ENCODE measurements at places on chromosomes 16 and 17. TPM values are rescaled to one million over a fixed set of nuclear protein-coding genes. Genes with fewer than 3 reads are reported as not detected.

- no peak for DNase-seq
These were observed 13.4 kb downstream of the FBF1 start for GRCh38 chr17:75927286-75927922.

- DNase-seq: no peak
These were observed 29.0 kb upstream of the CLEC18B start for GRCh38 chr16:74450236-74450635.

DNA sequence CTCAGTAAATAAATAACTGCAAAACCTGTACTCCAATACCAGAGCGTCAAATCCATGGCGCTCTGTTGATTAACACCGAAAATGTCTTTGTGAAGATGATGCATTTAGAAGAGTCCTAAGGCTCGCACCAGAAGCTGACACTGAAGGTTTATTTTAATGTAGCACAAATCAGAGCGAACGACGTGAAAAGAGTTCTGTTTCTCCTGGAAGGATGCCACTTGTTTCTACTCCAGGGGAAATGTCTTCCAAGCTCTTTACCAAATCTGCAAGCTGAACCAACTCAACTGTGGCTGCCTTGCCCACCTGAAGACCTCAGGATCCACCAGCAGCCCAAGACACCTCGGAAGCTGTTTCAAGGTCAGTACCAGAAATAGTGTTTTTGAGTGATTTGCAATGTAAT lies 194.4 kb upstream of the MAF start:
- no peak for DNase-seq

- no peak for DNase-seq
These were observed 5.8 kb upstream of the NOL11 start for GRCh38 chr17:67711916-67712315.

DNA sequence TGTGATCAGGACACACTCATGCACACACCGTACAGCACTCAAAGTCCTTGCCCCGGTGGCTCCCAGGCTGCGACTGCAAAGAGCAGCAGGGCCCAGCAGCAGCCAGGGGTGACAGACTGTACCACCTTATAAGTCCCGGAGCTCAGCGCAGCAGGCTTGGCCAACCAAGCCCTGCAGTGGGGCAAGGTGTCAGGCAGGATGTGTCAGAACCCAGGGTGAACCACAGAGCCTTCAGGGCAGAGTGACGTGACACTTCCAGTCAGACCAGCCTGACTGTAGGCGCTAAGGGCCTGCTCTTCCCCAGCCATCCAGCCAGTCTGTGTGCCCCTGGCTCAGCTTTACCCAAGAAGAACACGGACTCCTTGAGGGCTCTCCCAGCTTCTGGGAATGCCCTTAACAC lies 204.1 kb downstream of the COPRS start:
- DNase-seq: no peak

- DNase-seq: no peak
These were observed 13.1 kb downstream of the MYH11 start for GRCh38 chr16:15843635-15844279.

DNA sequence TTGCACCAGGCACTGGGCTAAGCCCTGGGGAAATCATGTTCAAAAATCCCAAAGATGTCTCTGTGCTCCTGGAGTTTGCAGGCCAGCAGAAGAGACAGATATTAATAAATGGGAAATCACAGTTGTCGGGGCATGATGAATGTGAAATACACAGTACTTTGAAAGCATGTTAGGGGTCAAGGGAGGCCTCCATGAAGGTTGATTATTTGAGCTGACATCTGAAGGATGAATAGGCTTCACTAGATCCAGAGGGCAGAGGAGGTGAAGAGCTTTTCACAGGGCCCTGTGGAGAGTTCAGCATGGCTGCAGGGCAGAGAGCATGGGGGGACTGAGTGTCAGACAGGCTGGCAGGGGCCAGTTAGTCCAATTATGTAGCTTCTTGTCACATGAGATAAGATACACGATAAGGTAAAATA lies 2.6 kb downstream of the ANKRD40CL start:
- DNase-seq: no peak

HYDIN gene
- total RNA-seq: 21.0 TPM

DNA sequence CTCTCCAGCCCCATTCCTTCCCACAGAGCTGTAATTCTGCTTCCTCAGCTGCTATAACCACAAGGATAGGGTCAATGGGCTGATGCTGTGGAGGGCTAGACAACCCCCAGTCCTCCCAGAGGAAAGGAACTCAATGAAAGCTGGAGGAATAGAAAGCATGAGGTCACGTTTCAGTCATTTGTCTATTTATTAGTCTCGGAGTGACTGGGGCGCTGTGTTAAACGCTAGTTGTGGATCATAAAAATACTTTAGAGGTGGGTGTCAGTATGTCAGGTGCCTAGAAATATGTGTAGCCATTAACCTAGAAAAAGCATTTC lies 787 bp upstream of the CCL3L1 start:
- DNase-seq: no peak

DNA sequence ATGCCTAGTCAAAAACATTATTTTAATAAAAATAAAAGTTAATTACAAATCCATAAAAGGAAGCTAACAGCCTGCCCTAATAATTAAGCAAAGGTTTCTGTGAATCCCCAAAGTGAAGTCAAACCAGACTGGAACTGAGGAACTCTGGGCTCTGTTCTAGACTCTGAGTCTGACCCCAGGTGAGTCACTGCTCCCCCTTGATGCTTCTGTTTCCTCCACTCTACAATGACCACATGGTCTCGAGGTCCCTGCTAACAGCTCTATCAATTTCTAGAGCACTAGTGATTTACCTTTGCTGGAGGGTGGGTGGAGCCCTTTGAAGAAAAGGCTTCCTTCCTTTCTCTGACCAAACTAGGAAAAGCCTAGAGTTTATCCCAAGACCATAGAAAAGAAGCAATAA lies 32.4 kb downstream of the XPO6 start:
- DNase-seq: no peak
